ENCODE measurements at places on chromosomes 1 and 21. TPM values are rescaled to one million over a fixed set of nuclear protein-coding genes. Genes with fewer than 3 reads are reported as not detected.

The ADAMTS5 gene
- total RNA-seq: not detected

The PIP5K1A gene
- total RNA-seq: 40.2 TPM

The GMEB1 gene
- 4.9 TPM for total RNA-seq

The PLA2G5 gene
- total RNA-seq: not detected

The TNNI3K gene
- not detected for total RNA-seq

The KRTAP12-2 gene
- total RNA-seq: not detected

The RGS7 gene
- not detected for total RNA-seq
